ENCODE measurements at places on chromosomes 12 and 14.

DNA sequence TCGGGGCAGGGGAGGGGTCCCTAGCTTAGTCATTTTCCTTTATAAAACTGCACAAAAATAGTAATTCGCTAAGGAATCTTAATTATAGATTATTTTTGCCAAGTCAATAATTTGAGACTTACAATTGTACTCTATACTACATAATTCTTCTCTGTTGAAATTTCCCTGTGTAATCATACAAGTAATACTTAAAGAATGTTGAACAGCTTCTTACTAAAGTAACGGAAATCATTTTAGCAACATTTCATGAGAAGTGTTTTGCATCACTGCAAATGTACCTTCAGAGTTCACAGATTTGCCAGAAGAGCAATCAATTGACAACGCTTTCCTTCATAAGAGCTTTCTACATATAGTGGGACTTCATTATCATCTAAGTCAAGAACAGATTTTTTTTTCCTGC is 7.9 kb upstream of the GNG2 start:
- DNase-seq = no peak

DNA sequence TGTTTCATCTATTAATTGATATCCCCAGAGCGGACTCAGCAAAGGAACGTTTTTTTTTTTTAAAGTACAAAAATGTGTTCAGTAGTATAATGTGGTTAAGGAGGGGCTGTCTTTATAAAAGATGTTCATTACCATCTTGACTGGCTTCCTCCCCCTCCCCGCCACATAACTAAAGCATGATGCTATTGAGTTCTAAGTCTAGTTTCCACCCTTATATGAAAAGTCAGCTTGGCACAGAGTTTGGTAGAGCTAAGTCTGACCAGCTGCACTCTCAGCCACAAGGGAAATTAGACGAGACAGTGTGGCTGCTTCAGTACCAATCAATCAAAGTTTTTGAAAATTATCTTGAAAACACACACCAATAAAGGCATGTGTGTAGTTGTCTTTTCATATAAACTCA is 1.9 kb upstream of the MYBPC1 start:
- no peak for DNase-seq

DNA sequence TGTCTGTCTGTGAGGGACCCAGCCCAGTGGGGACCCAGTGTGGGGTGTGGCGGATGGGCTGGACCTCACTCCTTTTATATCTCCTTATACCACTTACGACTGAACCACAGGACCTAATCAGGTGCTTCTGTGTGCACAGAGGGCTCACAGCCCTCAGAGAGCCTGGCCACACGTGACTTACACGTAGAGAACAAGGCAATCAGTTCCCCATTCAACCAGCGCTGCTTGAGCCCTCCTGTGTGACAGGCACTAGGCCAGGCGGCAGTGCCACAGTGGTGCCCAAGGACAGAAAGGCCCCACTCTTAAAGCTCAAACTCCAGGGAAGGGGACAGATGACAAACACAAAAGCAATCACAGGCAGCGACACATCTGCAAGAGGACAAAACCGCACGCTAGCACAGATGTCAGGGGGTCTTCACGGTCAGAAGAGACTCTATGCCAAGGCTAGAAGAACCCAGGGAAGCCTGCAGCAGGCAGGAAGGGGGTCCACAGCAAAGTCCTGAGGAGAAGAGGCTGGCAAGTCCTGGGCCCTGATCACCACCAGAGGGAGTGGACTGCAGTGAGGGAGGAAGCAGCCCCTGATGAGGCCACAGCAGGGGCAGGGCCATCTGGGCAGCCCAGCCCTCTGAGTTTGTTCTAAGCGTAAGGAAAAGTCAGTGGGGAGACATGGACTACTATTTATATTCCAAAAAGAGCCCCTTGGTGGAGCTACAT is 39.3 kb downstream of the SETD3 start:
- DNase-seq = no peak

DNA sequence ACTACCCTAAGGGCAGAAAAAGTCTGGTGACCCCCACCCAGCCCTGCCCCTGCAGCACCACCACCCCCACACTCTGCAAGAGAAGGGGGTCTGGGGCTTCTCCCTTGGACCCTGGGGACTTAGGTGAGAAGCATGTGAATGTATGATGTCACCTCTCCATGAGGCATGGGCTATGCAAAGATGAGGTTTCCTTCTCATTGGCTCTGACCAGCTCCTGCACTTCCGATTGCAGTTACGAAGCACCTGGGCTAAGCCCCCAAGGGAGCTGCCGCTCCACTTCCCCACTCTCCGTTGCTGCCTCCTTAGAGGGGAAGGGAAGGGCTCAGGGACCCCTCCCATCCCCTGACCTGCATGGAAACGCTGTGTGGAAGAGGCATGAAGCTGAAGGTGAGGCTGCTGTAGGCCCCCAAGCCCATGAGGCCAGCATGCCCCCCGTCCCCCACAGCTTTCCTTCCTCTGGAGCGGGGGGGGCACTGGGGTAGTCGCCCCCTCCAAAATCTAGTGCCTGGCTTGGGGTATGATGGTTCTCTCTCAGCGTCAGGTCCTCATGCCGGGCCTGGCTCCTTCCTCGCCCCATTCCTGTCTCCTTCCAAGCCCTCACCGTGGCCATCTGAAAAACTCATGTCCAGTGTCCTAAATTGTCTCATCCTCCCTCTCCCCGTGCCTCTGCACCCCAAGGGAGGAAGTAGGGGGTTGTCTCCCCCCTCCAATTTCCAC is 5.5 kb upstream of the DDX23 start:
- no peak for DNase-seq

GRCh38 chr12:122166422-122167349 is 7.3 kb downstream of the IL31 start:
- DNase-seq = no peak

- DNase-seq = no peak
Measured at GRCh38 chr12:57530396-57531142, 7.9 kb downstream of the MBD6 start.

GRCh38 chr12:54329759-54330158 is 4.8 kb downstream of the COPZ1 start:
- no peak for DNase-seq

DNA sequence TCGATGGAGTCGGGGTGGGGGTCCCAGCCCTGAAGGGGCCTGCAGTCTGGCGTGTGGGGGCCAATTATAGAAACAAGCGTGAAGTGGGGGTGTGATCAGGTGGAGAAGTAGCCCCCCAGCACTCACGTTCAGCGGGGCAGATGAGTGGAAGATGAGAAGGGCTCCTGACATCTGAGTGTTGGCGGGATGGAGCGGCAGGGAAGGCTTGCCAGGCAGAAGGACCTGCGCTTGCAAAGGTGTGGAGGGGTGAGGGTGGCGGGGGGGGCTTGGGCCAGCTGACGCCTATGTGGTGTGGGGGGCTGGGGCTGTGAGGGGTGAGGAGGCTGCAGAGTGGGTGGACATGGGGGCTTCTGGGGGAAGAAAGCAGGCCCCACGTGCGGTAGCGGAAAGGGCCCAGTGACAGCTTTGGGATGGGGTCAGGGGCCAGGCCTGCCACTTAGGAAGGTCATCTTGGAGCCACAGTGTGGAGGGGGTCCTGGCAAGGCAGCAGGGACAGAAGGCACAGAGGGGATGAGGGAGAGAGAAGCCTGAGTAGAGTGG is 22.2 kb upstream of the BEGAIN start:
- DNase-seq = no peak

- DNase-seq = no peak
Measured at GRCh38 chr12:21341769-21342168, 7.1 kb upstream of the SLCO1A2 start.

DNA sequence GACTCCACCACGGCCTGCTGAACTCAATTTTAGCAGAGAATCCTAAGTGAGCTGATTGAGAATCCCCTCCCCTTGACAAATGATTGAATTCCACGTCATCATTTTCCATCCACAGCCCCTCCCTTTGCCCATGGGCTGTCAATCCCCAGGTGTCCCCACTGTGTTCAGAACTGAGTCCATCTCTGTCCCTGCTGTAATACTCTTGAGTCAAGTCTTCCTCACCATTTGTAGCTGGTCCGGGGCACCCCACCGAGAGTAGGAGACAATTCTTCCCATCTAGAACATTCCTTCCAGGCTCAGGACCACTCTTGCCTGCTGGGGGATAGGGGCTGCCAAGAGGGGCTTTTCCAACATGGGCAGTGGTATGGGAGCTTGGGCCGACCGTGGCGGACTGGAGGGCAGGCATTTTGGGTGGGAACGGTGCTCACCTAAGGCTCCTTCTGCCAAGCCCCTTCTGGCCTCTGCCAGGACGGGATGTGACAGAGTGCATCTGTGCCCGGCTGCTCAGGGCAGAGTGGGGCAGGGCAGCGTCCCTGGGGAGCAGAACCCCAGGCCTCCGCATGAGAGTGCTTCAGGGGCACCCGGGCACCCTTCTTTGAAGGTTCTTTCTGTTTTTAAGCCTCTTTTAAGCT is 218.1 kb upstream of the RTL1 start:
- no peak for DNase-seq

- DNase-seq = no peak
Measured at GRCh38 chr14:92847749-92848148, 53.6 kb downstream of the GOLGA5 start.

DNA sequence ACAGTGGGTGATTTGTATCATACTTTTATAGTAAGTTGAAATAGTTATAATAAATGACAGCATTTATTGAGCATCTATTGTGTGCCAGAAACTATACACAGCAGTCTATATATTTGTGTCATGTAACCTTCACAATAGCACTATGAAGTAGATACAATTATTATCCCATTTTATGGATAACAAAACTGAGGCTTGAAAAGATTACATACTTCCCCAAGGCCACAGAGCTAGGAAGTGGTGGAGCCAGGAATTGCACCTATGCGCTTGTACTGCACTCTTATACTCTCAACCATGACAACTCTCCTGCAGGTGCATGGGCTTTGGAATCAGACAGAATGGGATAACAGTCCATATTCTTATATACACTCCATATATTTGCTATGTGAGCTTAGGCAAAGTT is 110.6 kb upstream of the SOX5 start:
- DNase-seq = no peak

Measured in stimulated activated CD4-positive, alpha-beta T cell treated with anti-CD3 and anti-CD28 coated beads, Interleukin-1b, Interleukin-23, amount 100 ng/mL, for 1 hour (primary cell).